Activated CD8-positive, alpha-beta memory T cell treated with anti-CD3 and anti-CD28 coated beads, Interleukin-2, amount 10 ng/mL, durations not matched to agents 7 days and 5 days (primary cell): ENCODE measurements at places on chromosomes 3 and 15.

- H3K27me3 ChIP-seq = peaks cover 79% of the 10 kb centered on the region
- peaks cover 17% of the 10 kb centered on the region for H3K4me1 ChIP-seq
- DNase-seq = no peak
Observed at GRCh38 chr3:188338086-188338485, 184.1 kb downstream of the LPP start.

DNA sequence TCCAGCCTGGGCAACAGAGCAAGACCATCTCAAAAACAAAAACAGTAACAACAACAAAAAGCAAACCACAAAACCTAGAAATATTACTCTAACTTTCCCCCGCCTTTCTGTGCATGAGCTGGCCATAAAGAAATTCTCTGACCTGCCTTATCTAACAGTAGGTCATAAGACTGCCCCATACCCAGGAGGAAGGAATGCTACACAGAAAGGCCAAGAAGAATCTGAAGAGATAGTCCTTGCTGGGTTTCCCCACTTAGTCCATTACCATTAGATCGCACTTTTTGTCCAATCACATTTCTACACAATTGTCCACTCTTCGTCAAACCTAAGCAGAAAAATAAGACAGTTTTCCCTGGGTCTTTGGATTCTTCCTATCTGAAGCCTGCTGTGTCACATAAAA lies 23.5 kb downstream of the CIAO2A start:
- H3K36me3 ChIP-seq = peaks cover 17% of the 10 kb centered on the region
- H3K4me1 ChIP-seq = peaks cover 23% of the 10 kb centered on the region
- no peak overlapping the region for H3K4me3 ChIP-seq
- H3K27ac ChIP-seq = no peak overlapping the region
- DNase-seq = no peak

DNA sequence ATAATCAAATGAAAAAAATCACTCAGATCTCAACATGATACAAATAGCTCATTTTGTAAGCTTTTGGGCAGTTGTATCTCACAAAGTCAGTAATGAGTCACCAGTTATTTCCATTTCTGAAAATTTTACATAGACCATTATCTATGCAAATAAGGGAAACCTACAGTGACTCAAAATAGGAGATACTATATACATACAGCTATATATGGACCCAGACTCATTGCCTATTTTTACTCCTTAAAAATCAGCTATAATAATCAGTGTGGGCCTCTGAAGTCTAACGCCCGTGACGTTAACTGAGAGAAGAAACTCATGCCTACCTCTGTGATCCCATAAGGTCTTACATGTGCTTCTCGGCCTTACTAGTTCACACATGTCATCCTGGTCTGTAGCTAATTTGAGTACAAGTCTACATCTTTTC lies 31.6 kb downstream of the LRIG1 start:
- peaks cover 15% of the 10 kb centered on the region for H3K36me3 ChIP-seq
- peak overlapping the region; percentile 44 for H3K4me3 ChIP-seq
- H3K27me3 ChIP-seq = no peaks in the 10 kb centered on the region
- H3K4me1 ChIP-seq = peaks cover 63% of the 10 kb centered on the region

DNA sequence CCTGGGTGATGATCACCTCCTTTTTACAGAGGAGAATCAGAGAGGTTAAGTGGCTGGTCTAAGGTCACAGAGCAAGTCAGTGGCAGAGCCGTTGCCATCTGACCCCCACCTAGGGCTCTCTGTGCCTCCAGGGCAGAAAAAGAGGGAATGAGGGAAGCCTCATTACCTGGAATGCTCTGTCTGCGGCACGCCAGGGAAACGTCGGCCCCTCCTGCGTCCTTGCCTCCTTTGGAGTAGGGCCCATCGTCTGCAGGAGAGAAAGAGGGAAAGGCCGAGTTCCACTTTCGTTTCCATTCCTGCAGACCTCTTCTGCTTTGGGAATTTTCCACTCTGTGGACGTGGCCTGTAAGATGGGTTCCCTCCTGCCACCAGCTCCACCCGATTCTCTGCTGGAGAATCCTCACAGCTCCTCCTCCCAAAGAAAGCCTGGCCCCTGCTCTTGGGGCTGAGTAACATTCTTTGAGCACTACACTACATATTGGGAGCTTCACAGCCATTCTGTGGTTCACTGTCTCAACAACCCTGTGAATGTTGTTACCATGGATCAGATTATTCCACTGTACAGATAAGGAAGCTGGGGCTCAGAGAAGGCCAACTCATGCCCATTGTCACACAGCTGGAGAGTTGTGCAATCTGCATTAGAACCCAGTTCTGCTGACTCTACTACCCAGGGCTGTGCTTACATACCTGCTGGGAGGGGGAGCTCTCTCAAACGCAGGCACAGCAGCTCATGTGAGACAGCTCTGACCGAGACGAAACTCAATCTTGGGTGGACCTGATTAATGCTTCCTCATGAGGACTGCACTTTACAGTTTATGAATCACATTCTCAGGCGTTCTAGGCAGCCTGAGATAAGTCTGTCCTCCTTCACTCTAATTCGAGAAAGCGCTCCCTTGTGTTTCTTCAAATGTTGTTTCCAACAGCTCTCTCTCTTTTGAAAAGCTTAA lies 14.2 kb downstream of the GRIP2 start:
- DNase-seq = no peak
- no peak overlapping the region for H3K4me3 ChIP-seq
- no peak overlapping the region for H3K27ac ChIP-seq
- no peaks in the 10 kb centered on the region for H3K36me3 ChIP-seq

DNA sequence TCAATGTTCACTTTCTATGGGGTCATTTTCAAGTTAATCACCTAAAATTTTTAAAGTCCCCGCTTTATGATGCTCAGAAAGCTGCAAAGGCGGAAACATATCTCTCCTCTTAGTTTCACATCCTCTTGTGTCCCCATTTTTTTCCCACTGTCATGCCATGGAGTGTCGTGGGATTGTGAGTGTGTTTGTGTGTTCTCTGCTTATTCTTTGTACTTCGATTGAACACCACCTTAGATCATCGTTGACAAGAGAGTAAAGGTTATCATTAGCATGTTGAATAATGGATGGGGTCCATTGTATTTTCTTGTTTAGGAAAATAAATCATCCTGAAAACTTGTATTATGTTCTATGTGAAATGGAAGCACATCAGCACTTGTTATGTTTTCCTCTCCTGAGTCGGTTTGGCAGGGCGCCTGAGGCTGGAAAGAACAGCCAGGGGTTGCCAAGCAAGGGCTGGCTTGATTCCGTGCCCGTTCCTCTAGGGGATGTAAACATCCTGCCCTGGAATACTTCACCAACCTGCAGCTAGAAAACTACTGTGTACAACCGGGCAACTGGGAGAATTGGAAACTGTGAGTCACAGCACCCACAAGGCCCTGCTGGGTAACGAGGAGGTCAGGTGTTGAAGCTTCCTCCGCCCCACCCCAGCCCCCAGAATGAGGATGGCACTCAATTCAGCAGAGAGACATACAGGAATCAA lies 67.2 kb downstream of the EIF4E3 start:
- H3K36me3 ChIP-seq = no peaks in the 10 kb centered on the region
- H3K27ac ChIP-seq = no peak overlapping the region
- H3K4me1 ChIP-seq = no peaks in the 10 kb centered on the region
- no peak for DNase-seq
- no peaks in the 10 kb centered on the region for H3K27me3 ChIP-seq

DNA sequence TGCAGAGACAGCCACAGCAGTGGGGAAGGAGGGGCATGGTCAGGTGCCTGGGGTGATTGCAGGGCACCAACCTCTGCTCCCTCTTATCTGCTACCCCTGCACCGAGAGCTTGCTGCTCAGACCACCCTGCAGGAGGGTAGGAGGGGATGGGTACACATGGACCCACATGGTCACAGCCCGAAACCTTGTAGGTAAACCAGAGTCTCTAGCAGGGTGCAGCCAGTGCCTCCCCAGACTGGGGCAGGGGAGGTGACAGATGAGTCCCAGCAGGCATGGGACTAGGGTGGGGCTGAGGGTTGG lies 49.2 kb downstream of the FAH start:
- H3K36me3 ChIP-seq = no peaks in the 10 kb centered on the region
- DNase-seq = no peak
- no peak overlapping the region for H3K4me3 ChIP-seq

DNA sequence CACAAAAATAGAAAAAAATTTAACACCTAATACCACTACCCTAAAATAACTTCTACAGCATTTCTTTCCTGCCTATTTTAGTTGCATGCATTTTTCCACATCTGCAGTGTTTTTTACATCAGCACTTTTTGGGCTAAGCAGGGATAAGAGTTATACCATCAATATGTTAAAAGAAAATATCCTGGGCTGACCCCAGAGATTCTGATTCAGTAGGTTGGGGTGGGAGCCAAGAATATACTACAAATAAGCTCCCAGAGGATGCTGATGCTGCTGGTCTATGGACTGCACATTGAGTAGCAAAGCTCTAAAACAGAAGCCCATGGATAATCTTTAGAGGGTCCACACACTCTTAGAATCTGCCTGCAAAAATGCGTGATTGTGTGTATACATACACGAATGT lies 14.8 kb downstream of the FYCO1 start:
- peaks cover 92% of the 10 kb centered on the region for H3K4me1 ChIP-seq
- H3K27me3 ChIP-seq = no peaks in the 10 kb centered on the region
- H3K36me3 ChIP-seq = peaks cover 75% of the 10 kb centered on the region
- H3K4me3 ChIP-seq = no peak overlapping the region
- DNase-seq = no peak

GRCh38 chr3:72192572-72192971 lies 407.6 kb upstream of the PROK2 start:
- no peak overlapping the region for H3K27ac ChIP-seq
- H3K4me1 ChIP-seq = no peaks in the 10 kb centered on the region
- peaks cover 6% of the 10 kb centered on the region for H3K27me3 ChIP-seq

- no peak overlapping the region for H3K27ac ChIP-seq
- H3K36me3 ChIP-seq = no peaks in the 10 kb centered on the region
- H3K27me3 ChIP-seq = peaks cover 2% of the 10 kb centered on the region
- no peaks in the 10 kb centered on the region for H3K4me1 ChIP-seq
- DNase-seq = no peak
Observed at GRCh38 chr3:56125358-56126005, 342.8 kb downstream of the ERC2 start.

- peaks cover 43% of the 10 kb centered on the region for H3K36me3 ChIP-seq
- peak overlapping the region; percentile 86 for H3K4me3 ChIP-seq
Observed at GRCh38 chr3:128054367-128054766, 2.1 kb downstream of the SEC61A1 start.

GRCh38 chr3:57696801-57697321 lies 4.0 kb upstream of the DENND6A start:
- H3K4me3 ChIP-seq = no peak overlapping the region
- no peak overlapping the region for H3K27ac ChIP-seq
- peaks cover 4% of the 10 kb centered on the region for H3K36me3 ChIP-seq
- DNase-seq = no peak
- H3K27me3 ChIP-seq = no peaks in the 10 kb centered on the region
- peaks cover 3% of the 10 kb centered on the region for H3K4me1 ChIP-seq

DNA sequence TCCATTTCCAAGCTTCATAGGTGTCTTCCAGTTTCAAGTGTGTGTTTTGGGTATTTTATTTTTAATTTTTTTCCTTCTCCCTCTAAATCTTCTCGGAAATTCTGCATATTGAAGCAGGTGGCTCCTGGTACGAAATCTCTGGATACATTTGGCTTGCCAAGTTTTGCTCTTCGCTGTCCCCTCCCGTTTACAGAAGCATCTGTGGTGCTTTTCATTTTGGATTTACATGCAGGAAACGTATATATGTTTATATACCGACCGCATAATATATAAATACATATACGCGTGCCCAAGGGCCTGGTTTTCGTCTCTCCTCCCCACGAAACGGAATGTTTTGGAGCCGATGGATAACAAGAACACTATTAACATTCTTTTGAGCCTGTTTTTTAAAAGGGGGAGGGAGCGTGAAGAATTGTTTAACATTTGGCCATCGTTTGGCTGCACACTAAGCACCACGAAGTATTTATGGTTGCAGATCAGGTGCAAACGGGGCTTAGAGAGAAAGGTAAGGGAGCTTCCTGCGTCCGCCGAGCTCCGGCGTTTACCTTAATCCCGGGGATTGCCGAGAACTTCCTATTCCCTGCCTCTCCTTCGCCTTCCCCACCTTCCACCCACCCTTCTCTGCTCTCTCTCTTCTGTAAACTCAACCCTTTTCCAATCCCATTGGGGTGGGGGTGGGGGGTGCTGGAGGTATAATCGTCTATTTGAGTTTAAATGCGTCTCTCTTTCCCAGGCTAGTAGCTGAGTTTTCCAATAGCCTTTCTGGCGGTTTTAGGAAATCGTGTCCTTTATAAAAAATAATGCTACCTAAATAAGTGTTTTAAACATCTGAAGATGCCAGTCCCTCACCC lies 1.1 kb upstream of the NLGN1 start:
- H3K4me1 ChIP-seq = peaks cover 21% of the 10 kb centered on the region
- no peak overlapping the region for H3K27ac ChIP-seq
- peak overlapping the region; percentile 58 for H3K4me3 ChIP-seq
- DNase-seq = no peak
- H3K27me3 ChIP-seq = peaks cover 55% of the 10 kb centered on the region

GRCh38 chr15:35992791-35993190 lies 446.8 kb upstream of the DPH6 start:
- H3K27me3 ChIP-seq = no peaks in the 10 kb centered on the region
- no peak overlapping the region for H3K27ac ChIP-seq
- H3K4me1 ChIP-seq = no peaks in the 10 kb centered on the region
- no peaks in the 10 kb centered on the region for H3K36me3 ChIP-seq
- no peak overlapping the region for H3K4me3 ChIP-seq

DNA sequence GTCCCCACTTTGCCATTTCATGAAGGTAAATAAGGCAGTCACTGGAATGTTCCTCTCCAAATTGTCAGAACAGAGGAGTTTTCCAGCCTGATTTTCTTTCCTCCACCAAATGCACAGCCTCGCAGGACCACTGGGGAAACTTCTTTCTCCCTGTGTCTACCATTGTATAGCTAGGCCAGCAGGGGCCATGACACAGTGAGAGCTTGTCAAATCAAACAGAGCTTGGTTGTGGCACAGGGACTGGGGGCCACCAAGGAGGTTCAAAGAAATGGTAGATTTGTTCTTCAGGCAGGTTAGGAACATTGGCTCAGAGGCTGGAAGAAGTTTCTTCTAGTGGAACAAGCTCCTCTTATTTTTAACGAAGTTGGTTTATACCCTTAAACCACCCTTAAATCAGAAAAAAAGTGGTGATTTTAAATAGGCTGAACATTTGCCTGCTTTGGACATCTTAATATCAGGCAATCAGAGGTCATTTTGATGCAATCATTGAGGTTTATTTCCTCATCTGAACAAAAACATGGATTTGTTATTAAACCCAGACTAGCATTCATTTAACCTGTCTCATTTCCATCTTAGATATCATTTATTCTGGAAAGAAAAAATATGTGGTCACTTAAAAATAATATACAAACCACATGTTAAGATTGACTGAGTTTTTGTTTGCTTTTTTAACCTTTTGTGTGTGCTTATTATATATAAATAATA lies 105.6 kb downstream of the GTPBP8 start:
- no peak overlapping the region for H3K27ac ChIP-seq
- H3K4me3 ChIP-seq = no peak overlapping the region
- peaks cover 2% of the 10 kb centered on the region for H3K36me3 ChIP-seq
- DNase-seq = no peak

GRCh38 chr3:134535186-134535970 lies 49.5 kb downstream of the CEP63 start:
- H3K27ac ChIP-seq = no peak overlapping the region
- H3K4me3 ChIP-seq = no peak overlapping the region
- H3K4me1 ChIP-seq = no peaks in the 10 kb centered on the region
- H3K36me3 ChIP-seq = peaks cover 18% of the 10 kb centered on the region

- H3K27me3 ChIP-seq = peaks cover 55% of the 10 kb centered on the region
- H3K36me3 ChIP-seq = no peaks in the 10 kb centered on the region
- peaks cover 11% of the 10 kb centered on the region for H3K4me1 ChIP-seq
Observed at GRCh38 chr3:194101592-194102432, 34.1 kb upstream of the HES1 start.

GRCh38 chr3:10251006-10251405 lies 2.7 kb downstream of the TATDN2 start:
- H3K36me3 ChIP-seq = peaks cover 65% of the 10 kb centered on the region
- H3K27me3 ChIP-seq = no peaks in the 10 kb centered on the region
- no peak for DNase-seq
- peak overlapping the region; percentile 71 for H3K27ac ChIP-seq
- peak overlapping the region; percentile 98 for H3K4me3 ChIP-seq
- H3K4me1 ChIP-seq = peaks cover 62% of the 10 kb centered on the region
